Activated T-helper 2 cell treated with anti-CD3 and anti-CD28 coated beads, Interferon-gamma antibody, Interleukin-2, Interleukin-4, amounts not matched to agents 10 μg/mL and 5 μg/mL and 100 μg/mL, durations not matched to agents 14 hours and 24 hours and 36 hours (primary cell): ENCODE measurements at places on chromosomes 7 and 10.

- no peaks in the 10 kb centered on the region for H3K27me3 ChIP-seq
- no peak overlapping the region for H3K27ac ChIP-seq
- peaks cover 8% of the 10 kb centered on the region for H3K4me1 ChIP-seq
- no peak overlapping the region for H3K4me3 ChIP-seq
- DNase-seq, result no peak
These were observed 5.0 kb downstream of the LSMEM1 start for GRCh38 chr7:112485766-112486165.

DNA sequence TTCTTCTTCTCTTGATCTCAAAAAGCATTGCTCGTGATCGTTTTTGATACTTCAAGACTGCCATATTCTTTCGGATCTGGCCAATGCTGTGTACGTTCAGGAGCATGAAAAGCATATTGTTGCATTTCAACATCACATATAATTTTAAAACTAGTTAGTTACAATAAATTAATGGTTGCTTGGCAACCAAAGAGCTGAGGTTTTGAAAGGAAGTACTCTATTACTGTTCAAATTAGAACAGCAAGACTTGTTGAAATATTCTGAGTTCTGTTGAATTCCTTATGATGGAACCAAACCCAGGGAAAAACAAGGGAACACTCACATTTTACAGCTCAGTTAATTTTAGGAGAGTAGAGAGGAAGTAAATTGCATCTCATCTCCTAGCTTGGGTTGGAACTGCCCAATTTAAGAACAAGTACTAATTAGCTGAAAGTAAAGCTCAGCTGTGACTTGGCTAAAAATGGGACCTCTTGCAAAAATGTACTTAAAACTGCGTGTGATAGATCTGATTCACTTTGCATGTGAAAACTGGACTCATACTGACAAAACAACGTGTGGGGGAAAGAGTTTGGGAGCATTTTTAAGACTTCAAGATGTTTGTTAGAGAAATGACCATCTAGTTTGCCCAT lies 21.2 kb downstream of the OR9A2 start:
- no peak for DNase-seq
- H3K4me1 ChIP-seq, result peaks cover 6% of the 10 kb centered on the region
- H3K4me3 ChIP-seq, result no peak overlapping the region

- H3K36me3 ChIP-seq, result no peaks in the 10 kb centered on the region
- H3K4me3 ChIP-seq, result no peak overlapping the region
- no peak overlapping the region for H3K27ac ChIP-seq
- DNase-seq, result no peak
- peaks cover 15% of the 10 kb centered on the region for H3K27me3 ChIP-seq
These were observed 486 bp upstream of the SORCS1 start for GRCh38 chr10:107164992-107165391.

GRCh38 chr7:57427146-57427545 lies 22.8 kb upstream of the ZNF716 start:
- H3K4me3 ChIP-seq, result no peak overlapping the region
- H3K4me1 ChIP-seq, result no peaks in the 10 kb centered on the region
- H3K27ac ChIP-seq, result no peak overlapping the region
- DNase-seq, result no peak
- no peaks in the 10 kb centered on the region for H3K36me3 ChIP-seq

GRCh38 chr10:24616536-24616935 lies 107.2 kb downstream of the ARHGAP21 start:
- H3K4me1 ChIP-seq, result peaks cover 24% of the 10 kb centered on the region
- H3K27me3 ChIP-seq, result no peaks in the 10 kb centered on the region

DNA sequence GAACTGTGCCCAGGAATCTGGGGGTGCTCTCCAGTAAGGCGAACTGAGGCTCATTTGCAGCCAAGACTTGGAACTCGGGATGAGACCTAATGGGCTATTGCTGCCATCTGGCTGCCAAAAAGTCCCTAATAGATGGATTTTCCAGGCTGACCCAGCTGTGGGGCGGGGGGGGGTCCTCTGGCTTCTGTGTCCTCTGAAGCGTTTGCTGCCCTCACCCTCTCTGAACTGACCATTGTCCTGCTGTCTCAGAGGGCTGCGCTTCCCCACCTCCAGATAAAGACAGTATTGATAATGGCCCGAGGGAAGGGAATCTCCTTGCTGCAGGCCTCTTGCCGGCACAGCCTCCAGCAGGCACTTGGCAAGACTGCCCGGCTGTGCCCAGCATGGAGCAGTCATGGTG lies 46.6 kb downstream of the CLEC2L start:
- H3K4me1 ChIP-seq, result no peaks in the 10 kb centered on the region
- H3K4me3 ChIP-seq, result no peak overlapping the region
- no peaks in the 10 kb centered on the region for H3K27me3 ChIP-seq
- peaks cover 3% of the 10 kb centered on the region for H3K36me3 ChIP-seq
- no peak overlapping the region for H3K27ac ChIP-seq
- DNase-seq, result no peak

DNA sequence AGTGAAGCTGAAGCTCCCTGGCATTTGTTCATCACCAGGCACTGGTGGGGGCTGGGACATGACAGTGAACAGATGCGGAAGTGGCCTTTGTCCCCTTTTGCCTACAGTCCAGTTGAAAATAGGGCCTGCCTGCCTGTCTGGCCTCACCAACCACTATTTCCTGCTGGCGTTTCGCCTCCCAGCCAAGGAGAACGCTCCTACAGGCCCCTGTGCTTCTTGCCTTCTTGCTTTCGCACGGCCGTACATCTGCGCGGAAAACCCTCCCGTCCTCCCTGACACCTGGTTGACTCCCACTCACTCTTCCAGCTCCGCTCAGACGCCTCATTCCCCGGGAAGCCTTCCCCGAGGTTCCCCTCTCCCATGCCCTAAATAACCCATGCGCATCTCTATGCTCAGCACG lies 317.3 kb downstream of the PRPF18 start:
- DNase-seq, result no peak
- H3K4me3 ChIP-seq, result no peak overlapping the region
- H3K36me3 ChIP-seq, result no peaks in the 10 kb centered on the region
- no peak overlapping the region for H3K27ac ChIP-seq
- no peaks in the 10 kb centered on the region for H3K4me1 ChIP-seq

- no peak for DNase-seq
- H3K36me3 ChIP-seq, result no peaks in the 10 kb centered on the region
- H3K27me3 ChIP-seq, result no peaks in the 10 kb centered on the region
- H3K4me3 ChIP-seq, result no peak overlapping the region
- H3K4me1 ChIP-seq, result no peaks in the 10 kb centered on the region
These were observed 93.7 kb downstream of the EBF3 start for GRCh38 chr10:129870474-129870757.

- no peaks in the 10 kb centered on the region for H3K36me3 ChIP-seq
- no peak for DNase-seq
- H3K27ac ChIP-seq, result no peak overlapping the region
- H3K4me3 ChIP-seq, result no peak overlapping the region
These were observed 54.7 kb upstream of the NPTX2 start for GRCh38 chr7:98562381-98562823.

DNA sequence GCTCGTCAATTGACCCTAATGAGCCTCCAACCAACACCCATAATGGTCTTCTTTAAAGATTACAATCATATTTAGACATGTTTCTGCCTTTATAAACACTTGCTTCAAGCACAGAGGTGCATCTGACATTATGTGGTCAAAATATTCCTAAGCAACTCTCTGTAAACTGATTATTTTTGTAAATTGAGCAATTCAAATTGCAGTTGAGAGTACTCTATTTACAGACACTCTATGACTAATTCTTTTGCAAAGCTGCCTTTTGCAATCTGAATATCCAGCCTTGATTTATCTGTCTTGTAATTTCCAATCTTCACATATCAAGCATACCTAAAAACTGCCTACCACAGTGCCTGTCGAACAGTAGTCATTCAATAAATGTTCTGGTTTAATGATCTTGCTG lies 112.0 kb downstream of the PDE1C start:
- no peak overlapping the region for H3K4me3 ChIP-seq
- no peaks in the 10 kb centered on the region for H3K36me3 ChIP-seq
- H3K27ac ChIP-seq, result no peak overlapping the region

DNA sequence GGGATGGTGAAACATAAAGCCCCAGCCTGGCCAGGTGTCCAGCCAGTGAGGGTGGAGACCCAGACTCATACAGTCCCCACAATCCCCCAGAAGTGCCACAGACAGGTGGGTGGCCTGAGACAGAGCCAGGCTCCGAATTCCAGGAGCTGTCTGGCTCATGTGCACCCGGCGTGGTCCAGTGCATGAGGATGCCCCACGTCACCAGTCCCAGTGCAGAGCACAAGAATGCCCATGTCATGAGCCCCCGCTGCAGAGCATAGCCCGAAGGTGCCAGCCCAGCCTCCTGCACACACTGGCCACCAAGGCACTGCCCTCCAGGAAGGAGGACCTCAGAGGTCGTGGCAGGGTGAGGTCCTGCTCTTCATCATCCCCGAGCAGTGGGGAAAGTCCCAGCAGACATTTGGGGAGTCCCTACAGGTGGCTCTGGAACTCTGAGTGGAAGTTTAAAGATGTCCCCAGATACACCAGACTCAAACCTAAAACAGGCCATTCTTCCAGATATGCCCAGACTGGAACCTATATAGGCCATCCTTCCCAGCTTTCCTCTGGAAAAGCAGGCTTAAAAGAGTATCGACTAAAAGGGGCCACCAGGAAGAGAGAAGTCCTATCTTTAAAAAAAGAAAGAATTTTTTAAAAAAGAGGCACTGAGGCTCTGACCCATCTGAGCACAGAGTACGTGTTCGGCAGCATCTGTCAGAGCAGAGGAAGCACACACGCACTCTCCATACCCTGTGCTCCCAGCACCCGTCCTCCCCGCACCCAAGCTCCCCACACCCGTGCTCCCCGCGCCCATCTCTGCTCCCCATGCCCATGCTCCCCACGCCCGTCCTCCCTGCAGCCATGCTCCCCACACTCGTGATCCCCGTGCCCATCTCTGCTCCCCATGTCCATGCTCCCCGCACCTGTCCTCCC lies 11.5 kb downstream of the DIP2C start:
- H3K4me1 ChIP-seq, result peaks cover 17% of the 10 kb centered on the region
- no peaks in the 10 kb centered on the region for H3K36me3 ChIP-seq
- no peak overlapping the region for H3K27ac ChIP-seq
- peaks cover 20% of the 10 kb centered on the region for H3K27me3 ChIP-seq
- H3K4me3 ChIP-seq, result no peak overlapping the region
- no peak for DNase-seq

- no peak overlapping the region for H3K4me3 ChIP-seq
- H3K36me3 ChIP-seq, result no peaks in the 10 kb centered on the region
- no peaks in the 10 kb centered on the region for H3K4me1 ChIP-seq
- H3K27me3 ChIP-seq, result no peaks in the 10 kb centered on the region
These were observed 55.6 kb upstream of the PNLIP start for GRCh38 chr10:116490028-116490662.

DNA sequence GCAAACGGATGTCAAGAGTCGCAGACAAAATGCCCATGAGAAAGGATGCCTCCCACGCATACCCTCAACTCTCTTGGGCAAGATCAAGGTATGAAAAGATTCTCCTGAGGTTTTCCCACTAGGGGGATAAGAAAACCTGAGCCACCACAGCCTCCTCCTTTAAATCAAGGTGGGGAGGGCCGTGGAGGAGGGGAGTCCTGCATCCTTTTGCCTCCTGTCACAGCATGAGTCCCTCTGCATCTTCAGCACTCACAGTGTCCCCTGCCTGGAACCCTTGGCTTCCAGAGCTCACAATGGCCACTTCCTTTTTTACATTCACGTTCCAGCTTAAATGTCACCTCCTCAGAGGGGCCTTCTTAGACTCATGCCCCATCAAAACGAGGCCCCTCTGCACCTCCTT lies 207.6 kb downstream of the GLI3 start:
- H3K27me3 ChIP-seq, result no peaks in the 10 kb centered on the region
- no peak overlapping the region for H3K27ac ChIP-seq
- no peak for DNase-seq
- H3K4me1 ChIP-seq, result no peaks in the 10 kb centered on the region
- H3K36me3 ChIP-seq, result no peaks in the 10 kb centered on the region

DNA sequence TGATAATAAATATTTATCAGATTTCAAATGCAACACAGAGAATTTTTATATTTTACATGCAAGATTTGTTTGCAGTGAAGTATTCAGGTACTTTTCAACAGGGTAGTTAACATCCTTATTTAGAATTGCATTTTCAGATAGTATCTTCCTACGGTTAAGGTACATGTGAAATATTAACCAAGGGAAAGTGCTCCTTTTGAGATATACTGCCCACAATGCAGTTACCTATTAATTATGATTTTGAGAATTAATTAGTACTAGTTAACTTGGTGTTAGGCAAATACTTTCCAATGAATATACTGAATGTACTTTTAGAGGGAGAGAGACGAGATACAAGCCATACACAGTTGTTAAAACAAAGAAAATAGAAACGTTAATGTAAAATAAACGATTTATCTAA lies 206.2 kb upstream of the YAE1 start:
- no peak overlapping the region for H3K27ac ChIP-seq
- no peaks in the 10 kb centered on the region for H3K36me3 ChIP-seq
- H3K4me1 ChIP-seq, result peaks cover 4% of the 10 kb centered on the region
- DNase-seq, result no peak

DNA sequence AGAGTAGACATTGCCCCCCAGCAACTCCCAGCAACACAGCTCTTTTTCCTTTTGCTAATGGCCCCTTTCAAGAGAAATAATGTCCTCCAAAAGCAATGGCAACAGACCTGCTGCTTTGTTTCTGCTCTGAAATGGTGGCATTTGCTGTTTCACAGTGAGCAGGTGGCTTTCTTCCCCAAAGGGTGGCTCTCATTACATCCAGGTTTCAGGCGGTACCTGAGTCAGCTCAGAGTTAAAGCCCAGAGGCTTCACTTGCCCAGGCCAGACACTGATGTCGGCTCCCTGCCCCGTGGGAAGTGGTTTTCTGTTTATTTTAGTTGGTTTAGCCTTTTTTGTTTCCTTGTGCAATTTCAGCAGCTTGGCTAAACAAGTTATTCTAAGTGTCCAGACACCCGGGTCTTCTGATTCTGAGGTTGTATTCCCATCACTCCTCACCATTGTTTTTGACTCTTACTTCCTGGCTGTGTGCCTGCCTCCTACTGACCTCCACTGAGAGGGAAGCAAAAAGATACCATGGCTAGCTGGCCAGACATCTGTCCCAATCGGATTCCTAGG lies 7.8 kb upstream of the ATOH7 start:
- no peaks in the 10 kb centered on the region for H3K36me3 ChIP-seq
- H3K4me1 ChIP-seq, result no peaks in the 10 kb centered on the region
- no peak overlapping the region for H3K4me3 ChIP-seq
- H3K27me3 ChIP-seq, result peaks cover 5% of the 10 kb centered on the region

GRCh38 chr7:79084423-79084822 lies 369.0 kb downstream of the MAGI2 start:
- no peak overlapping the region for H3K4me3 ChIP-seq
- no peaks in the 10 kb centered on the region for H3K27me3 ChIP-seq
- no peaks in the 10 kb centered on the region for H3K4me1 ChIP-seq
- no peaks in the 10 kb centered on the region for H3K36me3 ChIP-seq
- DNase-seq, result no peak
- no peak overlapping the region for H3K27ac ChIP-seq

GRCh38 chr10:46305079-46305818 lies 18.5 kb downstream of the ANTXRL start:
- DNase-seq, result no peak
- peaks cover 2% of the 10 kb centered on the region for H3K27me3 ChIP-seq
- no peak overlapping the region for H3K27ac ChIP-seq
- no peaks in the 10 kb centered on the region for H3K36me3 ChIP-seq

DNA sequence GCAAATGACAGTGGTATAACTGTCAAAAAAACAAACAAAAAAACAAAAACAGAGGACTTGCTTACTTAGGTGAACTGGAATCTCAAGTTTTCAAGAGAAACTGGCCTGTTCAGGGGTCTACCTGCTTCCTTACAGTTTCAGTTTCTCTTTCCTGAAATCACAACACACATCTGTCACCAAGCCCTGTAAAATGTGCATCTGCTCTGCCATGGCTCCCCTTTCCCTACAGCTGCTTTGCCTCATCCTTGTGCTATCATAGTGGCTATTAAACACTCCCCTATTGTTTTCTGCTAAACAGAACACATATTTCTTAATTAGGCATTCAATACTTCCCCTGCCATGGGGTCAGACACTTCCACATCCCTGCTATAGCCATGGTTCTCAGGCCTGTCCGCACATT lies 37.6 kb downstream of the CPED1 start:
- no peak overlapping the region for H3K27ac ChIP-seq
- no peaks in the 10 kb centered on the region for H3K4me1 ChIP-seq
- H3K27me3 ChIP-seq, result peaks cover 11% of the 10 kb centered on the region
